ENCODE measurements at places on chromosomes 16 and 17.

DNA sequence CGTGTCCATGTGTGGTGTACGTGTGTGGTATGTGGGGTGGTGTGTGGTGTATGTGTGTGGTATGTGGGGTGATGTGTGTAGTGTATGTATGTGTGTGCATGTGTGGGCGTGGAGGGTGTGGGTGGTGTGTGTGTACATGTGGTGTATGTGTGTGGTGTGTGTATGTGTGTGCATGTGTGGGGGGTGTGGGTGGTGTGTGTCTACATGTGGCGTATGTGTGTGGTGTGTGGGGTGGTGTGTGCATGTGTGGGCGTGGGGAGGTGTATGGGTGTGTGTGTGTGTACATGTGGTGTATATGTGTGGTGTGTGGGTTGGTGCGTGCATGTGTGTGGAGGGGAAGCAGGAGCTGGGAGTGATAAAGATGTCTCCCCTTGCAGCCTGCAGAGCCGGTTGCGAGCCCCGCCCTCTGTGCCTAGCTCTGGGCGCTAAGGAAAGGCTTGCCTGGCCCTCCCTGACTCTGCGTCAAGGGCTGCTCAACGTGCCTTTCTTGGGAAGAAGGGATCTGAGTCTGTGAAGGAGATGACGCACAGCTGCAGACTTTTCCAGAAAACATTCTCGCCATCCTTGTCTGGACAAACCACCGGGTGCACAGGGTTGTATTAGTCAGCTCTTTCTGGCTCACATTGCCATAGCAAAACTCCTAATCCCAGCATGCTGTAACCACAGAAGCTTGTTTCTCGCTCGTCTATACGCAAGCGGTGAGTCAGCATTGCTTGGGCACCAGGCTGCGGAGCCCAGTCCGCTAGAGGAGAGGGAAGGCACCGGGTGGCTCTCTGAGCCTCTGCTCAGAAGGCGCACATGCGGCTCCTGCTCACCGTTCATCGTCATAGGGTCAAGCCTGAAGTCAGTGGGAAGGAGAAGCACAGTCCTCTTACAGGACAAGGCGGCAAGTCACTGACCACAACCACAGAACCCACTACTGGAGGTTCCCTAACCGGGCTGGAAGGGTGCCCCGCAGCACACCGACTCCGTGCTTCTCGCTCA, 2.0 kb upstream of the CD300H start:
- no peak for DNase-seq

DNA sequence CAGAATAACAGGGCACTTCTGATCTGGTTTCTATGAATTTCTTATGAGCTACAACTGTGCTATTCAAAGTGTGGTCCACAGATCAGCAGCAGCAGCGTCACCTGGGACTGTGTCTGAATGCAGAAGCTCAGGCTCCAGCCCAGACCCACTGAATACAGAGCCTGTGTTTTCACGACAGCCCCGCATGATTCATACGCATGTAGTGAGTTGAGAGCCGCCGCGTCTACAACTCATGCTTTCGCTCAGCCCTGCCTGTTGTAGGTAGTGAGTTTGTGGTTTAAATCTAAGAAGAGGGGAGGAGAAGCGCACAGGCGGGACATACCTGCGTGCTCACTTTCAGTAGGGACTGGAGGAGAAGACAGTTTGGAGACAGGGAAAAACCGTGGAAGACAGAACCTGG, 28.5 kb upstream of the ELAC2 start:
- DNase-seq, result no peak

- DNase-seq, result no peak
Measured at GRCh38 chr17:59511726-59512125, 53.7 kb upstream of the DHX40 start.

- DNase-seq, result peak; percentile 10
Measured at GRCh38 chr17:55576996-55577586, 65.8 kb upstream of the SMIM36 start.

- no peak for DNase-seq
Measured at GRCh38 chr16:84751947-84752346, 52.1 kb downstream of the USP10 start.

DNA sequence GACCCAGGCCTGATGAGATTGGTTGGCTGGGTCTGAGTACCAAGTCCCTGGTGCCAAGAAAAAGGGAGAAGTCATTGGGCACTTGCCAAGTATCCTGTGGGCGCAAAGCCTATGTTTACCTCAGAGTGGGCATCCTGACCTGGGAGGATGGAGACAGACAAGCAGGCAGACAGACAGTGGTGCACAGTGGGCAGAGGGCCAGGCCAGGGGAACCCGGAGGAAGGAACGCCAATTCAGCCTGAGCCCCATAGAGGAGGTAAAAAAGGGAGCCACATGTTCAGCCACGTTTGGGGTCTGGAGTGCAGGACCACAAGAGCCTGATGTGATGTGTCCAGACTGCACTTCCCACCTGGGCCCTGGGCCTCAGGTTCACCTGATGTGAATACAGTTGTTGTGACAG, 5.4 kb downstream of the PHKG2 start:
- DNase-seq, result no peak

GRCh38 chr17:45110676-45111611, 21.4 kb downstream of the PLCD3 start:
- no peak for DNase-seq
